ENCODE measurements at places on chromosomes 3 and 15.

GRCh38 chr3:107977221-107978130 lies 113.4 kb downstream of the CD47 start:
- no peak for DNase-seq

DNA sequence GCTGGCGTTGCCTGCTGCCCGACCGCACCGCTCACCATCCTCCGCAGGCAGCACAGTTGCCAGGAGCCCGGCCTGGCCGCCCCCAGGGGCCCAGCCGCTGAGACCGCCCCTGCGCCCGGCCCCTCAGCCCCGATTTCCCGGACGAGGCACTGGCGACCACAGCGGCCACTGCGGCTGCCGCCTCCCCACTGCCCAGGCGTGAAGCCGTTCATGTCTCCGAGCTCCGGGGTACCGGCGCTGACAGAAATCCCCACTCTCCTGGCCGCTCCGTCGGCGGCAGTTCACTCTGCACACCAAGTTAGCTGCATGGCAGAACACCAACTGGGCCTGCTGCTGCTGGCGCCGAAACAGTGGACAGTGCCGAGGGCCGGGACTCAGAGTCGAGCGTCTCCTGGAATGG lies 8.5 kb downstream of the SELENOT start:
- DNase-seq: no peak

GRCh38 chr15:38362355-38362754 lies 91.6 kb upstream of the FAM98B start:
- DNase-seq: no peak

DNA sequence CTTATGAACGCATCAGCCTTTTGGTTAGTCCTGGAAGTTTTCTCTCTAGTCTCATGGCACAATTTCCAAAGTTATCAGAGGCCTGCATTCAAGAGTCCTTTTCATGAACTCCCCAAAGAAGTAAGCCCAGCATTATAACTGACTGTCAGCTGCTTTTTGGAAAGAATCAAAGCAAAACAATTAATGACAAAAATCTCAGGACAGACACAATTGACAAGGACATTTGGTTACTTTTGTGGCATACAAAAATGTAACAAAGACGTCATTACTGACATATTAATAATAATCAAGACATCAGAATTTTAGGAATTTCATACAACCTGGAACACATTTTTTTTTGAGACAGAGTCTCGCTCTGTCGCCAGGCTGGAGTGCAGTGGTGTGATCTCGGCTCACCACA lies 21.2 kb downstream of the KATNBL1 start:
- no peak for DNase-seq

DNA sequence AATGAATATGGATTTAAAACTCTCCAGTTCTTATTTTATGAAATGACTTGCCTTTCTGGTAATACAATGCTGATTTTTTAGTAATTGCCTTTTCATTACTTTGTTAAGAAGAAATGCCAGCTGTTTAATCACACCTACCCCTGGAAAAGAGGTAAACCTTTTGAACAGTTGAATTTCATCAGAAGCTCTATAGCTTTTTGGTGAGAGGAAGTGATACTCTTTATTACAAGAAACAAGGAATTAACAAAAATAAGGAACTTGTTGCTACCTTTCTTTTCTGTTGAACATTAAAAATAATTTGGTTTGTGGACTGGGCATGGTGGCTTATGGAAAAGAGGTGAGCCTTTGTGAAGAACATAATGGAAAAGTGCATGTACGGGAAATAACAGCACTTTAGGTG lies 19.7 kb downstream of the BLOC1S6 start:
- no peak for DNase-seq

DNA sequence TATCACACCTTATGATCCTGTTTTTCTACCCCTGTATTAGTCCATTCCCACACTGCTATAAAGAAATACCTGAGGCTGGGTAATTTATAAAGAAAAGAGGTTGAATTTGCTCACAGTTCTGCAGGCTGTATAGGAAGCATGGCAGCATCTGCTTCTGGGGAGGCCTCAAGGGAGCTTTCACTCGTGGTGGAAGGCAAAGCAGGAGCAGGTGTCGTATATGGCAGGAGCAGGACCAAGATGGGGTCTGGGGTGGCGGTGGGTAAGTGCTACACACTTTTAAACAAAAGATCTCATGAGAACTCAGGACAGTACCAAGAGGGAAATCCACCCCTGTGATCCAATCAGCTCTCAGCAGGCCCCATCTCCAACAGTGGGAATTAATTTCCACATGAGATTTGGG lies 15.4 kb upstream of the SCAP start:
- DNase-seq: no peak

DNA sequence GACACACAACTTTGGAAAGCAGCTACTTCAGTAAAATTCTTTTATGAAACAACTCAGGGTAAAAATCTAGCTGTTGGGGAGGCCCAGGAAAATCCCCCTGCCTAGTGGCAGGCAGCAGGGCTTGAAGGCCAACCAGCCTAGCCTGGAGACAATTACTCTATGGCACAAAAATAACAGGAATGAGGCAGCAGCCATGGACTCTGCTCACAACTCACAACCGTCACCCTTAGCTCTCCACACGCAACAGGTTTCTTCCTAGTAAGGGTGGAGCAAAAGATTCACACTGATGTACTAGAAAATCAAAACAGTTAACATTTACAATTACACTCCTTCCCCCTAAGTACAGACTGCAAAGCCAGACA lies 530 bp upstream of the FBXL22 start:
- no peak for DNase-seq

- no peak for DNase-seq
These were observed 999 bp downstream of the SQOR start for GRCh38 chr15:45635763-45636292.

DNA sequence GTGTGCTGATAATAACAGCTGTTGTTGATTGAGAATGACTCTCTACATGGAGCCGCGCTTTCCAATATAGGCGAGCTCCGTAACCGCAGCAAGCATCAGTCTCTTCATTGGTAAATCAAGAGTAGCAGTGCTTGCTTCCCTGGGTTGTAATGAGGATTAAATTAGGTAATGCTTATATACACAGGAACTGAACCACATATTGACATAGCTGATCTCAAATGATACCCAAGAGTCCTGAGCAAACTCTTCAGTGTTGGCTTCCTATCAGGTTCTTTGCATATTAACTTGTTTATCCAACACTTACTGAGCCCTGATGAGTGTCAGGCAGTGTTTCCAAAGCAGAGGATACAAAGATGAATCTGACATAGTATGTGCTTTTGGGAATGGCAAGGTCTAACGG lies 46.4 kb upstream of the SLCO3A1 start:
- DNase-seq: no peak

GRCh38 chr3:159739969-159740368 lies 248.7 kb upstream of the IL12A start:
- DNase-seq: no peak

DNA sequence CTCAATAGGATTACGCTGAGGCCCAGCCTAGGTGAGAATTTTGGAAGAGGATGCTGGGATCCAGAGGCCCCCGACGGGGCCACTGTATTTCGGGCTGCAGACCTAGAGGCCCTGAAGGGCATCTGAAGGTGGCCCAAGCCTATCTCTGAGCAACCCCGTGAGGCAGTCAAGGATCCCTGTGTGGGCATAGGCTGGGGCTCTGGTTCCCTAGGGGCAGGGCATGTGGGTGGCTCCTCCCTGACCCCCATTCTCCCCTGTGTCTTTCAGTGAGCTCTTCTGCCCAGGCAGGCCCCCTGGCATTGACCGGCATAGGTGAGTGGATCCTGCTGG lies 216.0 kb downstream of the SNRPN start:
- DNase-seq: peak; percentile 7

DNA sequence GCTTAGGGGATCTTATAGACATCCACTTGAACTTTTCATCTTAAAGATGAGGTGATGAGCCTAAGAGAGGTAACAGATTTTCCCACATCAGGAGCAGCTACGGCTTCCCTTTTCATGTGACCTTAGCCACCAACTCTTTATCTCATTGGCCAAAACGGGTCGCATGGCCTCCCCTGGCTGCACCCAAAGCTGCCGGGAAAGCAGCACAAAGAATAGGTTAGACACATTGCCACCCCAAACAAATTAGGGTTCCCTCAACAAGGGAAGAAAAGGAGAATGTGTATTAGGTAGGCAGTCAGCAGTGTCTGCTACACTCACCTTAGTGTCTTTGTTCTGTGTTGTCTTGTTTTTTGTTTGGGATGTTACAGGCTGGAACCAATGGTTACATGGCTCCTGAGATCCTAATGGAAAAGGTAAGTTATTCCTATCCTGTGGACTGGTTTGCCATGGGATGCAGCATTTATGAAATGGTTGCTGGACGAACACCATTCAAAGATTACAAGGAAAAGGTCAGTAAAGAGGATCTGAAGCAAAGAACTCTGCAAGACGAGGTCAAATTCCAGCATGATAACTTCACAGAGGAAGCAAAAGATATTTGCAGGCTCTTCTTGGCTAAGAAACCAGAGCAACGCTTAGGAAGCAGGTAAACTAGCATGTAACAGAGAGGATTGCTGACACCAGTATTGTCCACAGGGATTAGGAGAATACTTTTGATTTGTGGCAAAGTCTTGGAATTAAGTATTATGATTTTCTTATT lies 44.2 kb downstream of the GRK7 start:
- no peak for DNase-seq

DNA sequence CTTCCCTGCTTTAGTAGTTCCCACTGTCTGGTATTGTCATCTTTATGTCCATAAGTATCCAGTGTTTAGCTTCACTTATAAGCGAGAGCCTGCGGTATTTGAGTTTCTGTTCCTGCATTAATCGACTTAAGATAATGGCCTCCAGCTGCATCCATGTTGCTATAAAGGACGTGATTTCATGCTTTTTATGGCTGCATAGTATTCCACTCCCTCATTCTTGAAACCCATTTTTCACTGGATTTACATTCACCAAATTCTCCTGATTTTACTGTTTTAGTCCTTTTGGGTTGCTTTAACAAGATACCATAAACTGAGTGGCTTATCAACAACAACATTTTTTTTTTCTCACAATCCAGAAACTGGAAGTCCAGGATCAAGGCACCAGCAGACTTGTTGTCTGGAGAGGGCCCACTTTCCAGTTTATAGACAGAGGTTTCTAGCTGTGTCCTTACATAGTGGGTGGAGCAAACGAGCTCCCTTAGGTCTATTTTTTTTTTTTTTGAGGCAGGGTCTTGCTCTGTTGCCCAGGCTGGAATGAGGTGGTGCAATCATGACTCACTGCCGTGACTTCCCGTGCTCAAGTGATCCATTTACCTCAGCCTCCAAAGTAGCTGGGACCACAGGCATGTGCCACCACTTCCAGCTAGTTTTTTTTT lies 6.1 kb upstream of the TICRR start:
- no peak for DNase-seq

- no peak for DNase-seq
These were observed 205.6 kb upstream of the PROK2 start for GRCh38 chr3:71990545-71990944.

DNA sequence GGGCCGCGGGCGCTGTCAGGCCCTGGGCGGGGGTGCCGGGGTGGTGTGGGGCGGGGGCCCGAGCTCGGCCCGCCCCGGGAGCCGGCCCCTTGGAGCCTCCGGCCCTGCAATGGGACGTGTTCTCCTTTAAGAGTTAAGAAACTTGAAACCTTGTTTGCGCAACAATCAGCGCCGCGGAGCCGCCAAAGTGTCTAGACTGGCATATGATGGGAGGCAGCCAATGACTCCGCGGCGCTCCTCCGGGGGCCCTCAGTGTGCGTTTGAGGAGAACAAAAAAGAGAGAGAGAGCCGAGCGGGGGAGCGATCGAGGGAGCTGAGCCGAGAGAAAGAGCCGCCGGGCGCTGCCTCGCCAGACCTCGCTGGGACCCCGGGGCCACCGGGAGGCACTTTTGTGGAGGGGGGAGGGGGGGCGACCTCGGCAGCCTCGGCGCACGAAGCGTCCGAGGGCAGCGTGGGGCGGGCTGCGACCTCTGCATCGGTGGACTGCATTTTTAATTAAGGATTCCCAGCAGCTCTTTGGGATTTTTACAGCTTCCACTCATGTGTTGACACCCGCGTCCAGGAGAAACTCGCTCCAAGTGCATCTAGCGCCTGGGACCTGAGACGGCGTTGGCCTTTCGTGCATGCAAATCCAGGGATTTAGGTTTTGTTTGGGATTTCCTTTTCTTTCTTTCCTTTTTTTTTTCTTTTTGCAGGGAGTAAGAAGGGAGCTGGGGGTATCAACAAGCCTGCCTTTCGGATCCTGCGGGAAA lies at the start of gene SMAD6:
TSS of gene SMAD6 (plus strand) at position 202 of the 752 bp plus-strand sequence. CDS start 1,023 bp downstream, outside the sequence.
- peak; percentile 80 for DNase-seq

GRCh38 chr3:33652736-33653135 lies 65.3 kb downstream of the CLASP2 start:
- DNase-seq: no peak

DNA sequence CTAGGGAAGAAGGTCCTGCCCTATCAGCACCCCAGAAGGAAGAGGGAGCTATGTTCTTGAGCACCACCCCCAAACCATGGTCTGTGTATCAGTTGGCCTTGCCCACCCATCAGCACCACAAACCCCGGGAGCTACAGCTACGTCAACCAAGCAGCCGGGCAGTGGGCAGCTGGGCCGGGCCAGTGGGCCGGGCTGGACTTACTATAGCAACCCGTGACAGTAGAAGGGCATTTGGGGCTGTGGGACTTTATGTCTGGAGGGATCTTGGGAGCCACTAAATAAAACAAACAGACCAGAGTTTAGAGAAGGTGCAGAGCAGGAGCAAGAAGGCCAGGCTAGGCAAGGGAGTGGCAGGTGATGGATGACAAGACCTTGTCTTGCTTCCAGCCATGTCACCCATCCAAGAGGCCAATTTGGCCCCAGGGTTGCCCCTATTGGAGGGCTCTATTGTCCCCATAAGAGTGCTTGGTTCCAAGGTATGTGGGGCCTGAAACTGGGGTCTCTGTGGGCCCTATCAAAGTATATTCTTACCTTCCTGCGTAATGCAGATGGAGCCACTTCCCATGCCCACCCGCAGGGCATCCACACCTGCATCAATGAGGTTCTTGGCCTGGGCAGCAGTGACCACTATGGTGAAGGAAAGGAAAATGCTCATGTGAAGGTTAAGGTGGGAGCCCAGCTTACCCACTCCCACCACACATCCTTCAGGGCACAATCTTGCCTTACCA lies 3.2 kb downstream of the IMPDH2 start:
- DNase-seq: no peak

- DNase-seq: no peak
These were observed 146.5 kb downstream of the EBLN2 start for GRCh38 chr3:73207946-73208440.
